ENCODE measurements at places on chromosomes 5 and 9. TPM values are rescaled to one million over a fixed set of nuclear protein-coding genes. Genes with fewer than 3 reads are reported as not detected.

TPPP gene
- total RNA-seq, result 2.5 TPM

MAMDC2 gene
- total RNA-seq, result 12.2 TPM

WNT8A gene
- total RNA-seq, result not detected

DMGDH gene
- total RNA-seq, result 2.9 TPM

NR2F1 gene
- 12.8 TPM for total RNA-seq

OMD gene
- total RNA-seq, result not detected

PFN3 gene
- total RNA-seq, result not detected

SMIM33 gene
- not detected for total RNA-seq

RGS7BP gene
- not detected for total RNA-seq

MSX2 gene
- total RNA-seq, result 1.4 TPM

CARTPT gene
- not detected for total RNA-seq

TSPAN17 gene
- total RNA-seq, result 53.9 TPM

Measured in kidney epithelial cell (primary cell).